ENCODE measurements at places on chromosomes 3 and 15.

- DNase-seq, result no peak
Observed at GRCh38 chr3:12891985-12892839, 50.8 kb upstream of the RPL32 start.

- no peak for DNase-seq
Observed at GRCh38 chr3:174363256-174363655, 495.9 kb upstream of the NAALADL2 start.

- peak; percentile 70 for DNase-seq
Observed at GRCh38 chr3:183895296-183895695, 10.6 kb upstream of the PARL start.

GRCh38 chr3:114697401-114697800 lies 403.6 kb downstream of the TIGIT start:
- no peak for DNase-seq

- peak; percentile 42 for DNase-seq
Observed at GRCh38 chr3:169846458-169847193, 23.1 kb downstream of the LRRC31 start.

- DNase-seq, result no peak
Observed at GRCh38 chr3:105802118-105802706, 66.6 kb downstream of the CBLB start.

DNA sequence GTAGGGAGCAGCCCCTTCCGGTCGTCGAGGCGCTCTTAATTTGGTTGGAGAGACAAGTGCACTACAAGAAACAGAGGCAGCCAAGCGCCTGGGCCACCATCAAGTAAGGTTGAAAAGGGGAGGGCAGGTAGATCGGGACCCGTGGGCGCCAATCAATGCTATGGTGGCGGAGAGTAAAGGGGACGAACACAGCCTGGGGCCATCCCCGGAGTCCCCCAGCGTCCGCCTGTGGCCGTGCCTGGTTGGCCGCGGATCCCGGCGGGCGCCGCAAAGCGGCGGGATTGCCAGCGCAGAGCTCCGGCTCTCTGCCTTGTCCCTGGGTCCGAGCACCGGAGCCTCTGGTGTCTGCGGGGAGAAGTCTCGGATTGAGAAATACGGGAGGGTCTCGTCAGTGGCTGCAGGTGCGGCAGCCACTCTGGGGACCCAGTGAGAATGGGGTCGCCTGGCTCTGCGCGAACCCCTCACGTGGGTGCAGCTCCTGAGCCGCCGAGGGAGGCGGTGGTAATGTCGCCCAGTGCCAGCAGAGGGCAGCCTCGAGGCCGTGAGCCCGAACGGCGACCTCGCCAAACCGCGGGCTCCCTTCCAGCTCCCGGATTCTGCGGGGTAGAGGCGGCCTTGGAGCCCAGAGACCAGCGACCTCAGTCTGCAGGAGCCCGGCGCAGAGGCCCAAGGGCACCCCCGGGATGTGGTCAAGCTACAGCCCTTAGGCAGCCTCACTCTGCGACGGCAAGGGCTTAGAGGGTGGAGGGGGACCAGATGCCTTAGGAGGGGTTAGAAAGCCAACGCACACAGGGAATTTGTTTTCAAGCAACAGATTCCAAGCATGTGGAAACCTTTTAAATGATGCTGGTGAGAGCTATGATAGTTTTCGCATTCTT lies 10.8 kb downstream of the FOXL2 start:
- peak; percentile 86 for DNase-seq

DNA sequence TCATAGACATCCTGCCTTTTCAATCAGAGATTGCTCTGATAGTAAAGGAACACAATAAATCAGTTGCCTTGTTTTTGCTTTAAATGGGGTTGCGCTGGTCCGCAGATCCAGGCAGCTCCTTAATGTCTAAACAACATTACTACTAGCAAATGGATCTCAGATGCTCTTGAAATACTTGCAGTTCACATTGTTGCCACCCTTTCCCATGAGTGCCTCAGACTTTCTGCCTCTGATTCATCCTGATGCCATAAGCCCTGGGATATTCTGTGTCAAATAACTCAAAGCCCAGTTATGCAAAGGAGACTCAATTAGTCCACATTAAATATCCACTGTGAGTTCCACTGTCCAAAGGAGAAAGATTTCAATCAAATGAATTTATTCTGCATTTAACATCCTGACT lies 196.7 kb downstream of the PLCH1 start:
- DNase-seq, result no peak

- no peak for DNase-seq
Observed at GRCh38 chr3:52615166-52615565, 70.5 kb downstream of the PBRM1 start.

DNA sequence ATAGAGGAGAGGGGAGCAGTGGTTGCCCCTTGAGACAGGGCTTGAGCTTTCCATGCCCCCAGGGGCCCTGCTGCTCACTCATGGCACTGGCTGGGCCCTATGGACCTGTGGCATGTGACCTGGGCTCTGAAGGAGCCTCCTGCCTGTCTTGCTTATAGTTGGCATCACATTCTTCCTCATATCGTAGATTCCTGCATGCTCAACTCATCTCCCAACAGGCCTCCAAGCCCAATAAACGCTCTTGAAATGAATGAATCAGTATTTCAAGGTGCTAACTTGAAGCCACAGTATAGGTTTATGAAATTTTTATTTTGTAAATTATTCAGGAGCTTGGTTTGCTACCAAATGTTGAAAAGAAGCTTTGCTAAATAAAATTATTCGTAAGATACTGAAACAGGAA lies 93.3 kb upstream of the SLC7A14 start:
- DNase-seq, result no peak

- no peak for DNase-seq
Observed at GRCh38 chr15:60682615-60683014, 203.7 kb upstream of the ICE2 start.

GRCh38 chr3:186772701-186773417 lies 10.5 kb upstream of the EIF4A2 start:
- peak; percentile 76 for DNase-seq

DNA sequence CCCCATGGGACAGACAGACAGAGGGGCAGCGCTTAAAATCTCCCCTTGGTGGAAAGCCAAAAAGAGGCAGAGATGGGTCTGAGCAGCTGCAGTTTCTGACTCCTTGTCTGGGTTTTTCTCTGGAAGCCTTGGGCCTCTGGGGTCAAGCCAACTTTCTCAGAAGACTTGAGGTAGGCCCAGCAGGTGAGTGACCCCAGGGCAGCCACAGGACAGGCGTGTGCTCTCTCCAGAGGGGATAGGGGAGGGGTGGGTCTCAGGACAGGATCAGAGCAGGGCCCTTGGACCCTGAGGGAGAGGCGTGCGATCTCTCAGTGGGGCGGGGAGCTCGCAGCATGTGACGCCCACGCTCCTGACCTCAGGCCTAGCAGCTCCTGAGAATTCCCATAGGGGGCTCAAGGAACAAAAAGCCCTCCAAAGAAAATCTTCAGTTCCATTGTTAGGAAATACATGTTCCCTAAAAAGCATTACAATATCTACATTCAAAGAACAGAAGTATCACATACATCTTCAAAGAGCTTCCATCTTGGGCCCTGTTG lies 34.6 kb upstream of the DUSP7 start:
- DNase-seq, result no peak

GRCh38 chr15:93028111-93028631 lies 60.8 kb downstream of the RGMA start:
- no peak for DNase-seq

DNA sequence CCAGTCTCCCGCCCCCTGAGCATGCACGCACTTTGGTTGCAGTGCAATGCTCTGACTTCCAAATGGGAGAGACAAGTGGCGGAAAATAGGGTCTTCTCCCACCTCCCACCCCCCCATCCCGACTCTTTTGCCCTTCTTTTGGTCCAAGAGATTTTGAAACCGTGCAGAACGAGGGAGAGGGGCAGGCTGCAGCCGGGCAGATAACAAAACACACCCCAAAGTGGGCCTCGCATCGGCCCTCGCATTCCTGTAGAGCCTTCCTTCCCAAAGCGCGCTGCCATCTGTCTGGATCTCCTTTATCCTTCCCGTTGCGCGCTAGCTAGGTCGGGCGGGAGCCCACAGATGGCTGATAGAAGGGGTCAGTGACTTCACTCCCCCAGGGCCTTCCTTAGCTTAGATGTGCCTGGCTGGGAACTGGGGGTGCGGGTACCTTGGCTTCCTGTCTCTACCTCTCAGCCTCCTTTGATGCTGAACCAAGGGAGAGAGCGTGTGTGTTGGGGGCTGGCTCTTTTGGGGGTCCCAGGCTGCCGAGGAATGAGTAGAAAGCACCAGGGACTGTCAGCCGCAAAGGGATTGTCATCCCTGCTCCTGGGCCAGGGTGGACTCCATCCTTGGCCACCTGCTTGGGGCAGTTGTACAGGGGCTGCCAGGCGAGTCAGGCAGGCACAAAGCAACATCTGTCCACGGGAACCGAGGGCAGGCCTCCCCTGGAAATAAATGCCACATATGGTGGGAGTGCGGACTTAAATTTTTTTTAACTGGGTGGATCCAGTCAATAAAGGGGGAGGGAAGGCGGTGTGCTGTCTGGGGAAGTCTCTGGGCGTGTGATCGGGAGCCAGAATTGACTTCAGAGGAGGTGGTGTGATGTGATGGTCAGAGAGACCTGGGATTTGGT lies 1.8 kb downstream of the SMAD3 start:
- no peak for DNase-seq

DNA sequence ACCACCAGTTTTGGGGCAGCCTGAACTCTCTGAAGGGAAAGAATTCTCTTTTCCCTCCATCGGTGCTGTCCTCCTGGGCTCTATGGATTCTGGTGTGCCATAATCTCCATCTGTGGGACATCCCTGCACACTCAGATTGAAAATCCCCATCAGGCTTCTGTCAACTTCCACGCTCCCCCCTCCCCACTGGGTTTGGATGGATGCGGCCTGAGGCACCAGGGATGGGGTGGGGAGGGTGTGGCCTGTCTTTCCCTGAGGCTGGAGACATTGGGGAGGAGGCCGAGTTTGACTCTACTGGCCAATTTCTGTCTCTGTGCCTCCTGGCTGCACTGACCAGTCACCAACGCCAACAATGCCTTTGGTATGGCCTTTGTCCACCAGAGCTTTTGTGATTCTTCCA lies 16.3 kb upstream of the FBLN2 start:
- DNase-seq, result no peak

- DNase-seq, result no peak
Observed at GRCh38 chr15:85525755-85526154, 145.4 kb downstream of the AKAP13 start.

GRCh38 chr3:37641556-37641955 lies 220.1 kb upstream of the CTDSPL start:
- no peak for DNase-seq

DNA sequence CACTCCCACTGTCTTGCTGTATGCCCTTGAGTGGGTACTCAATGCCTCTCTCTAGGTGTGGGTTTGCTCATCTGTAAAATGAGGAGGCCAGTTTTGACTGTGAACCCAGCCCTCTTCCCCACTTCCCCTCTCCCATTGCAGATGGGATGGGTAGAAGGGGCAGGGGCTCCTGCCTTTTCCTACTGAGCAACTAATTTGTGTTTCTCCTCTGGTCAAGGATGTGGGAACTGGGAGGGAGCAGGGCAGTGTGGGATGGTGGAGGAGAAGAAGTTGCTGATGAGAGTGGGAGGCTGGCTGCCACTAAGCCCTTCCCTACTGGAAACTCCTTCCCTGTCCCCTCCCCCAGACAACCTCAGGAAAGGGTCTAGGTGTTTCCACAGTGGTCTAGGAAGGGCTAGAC lies 20.1 kb upstream of the ANKDD1A start:
- DNase-seq, result no peak

- DNase-seq, result no peak
Observed at GRCh38 chr3:197512691-197513571, 42.8 kb downstream of the BDH1 start.

DNA sequence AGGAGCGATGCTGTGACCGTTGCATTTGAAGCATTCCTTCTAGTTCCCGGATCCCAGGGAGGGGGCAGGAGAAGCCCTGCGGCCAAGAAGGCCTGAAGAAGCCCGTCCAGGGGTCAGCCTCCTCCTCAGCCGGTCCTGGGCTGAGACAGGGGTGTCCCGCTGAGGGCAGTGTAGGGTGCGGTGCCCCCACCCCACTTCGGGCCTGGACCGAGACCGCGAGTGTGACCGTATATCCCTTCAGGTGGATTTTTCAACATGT lies 2.8 kb downstream of the OCA2 start:
- no peak for DNase-seq

GRCh38 chr3:31652296-31652695 lies 119.6 kb downstream of the STT3B start:
- no peak for DNase-seq

GRCh38 chr3:35954413-35954812 lies 315.1 kb downstream of the ARPP21 start:
- no peak for DNase-seq

- no peak for DNase-seq
Observed at GRCh38 chr3:190302212-190302867, 19.9 kb downstream of the CLDN1 start.

- DNase-seq, result no peak
Observed at GRCh38 chr3:52978109-52978754, 67.6 kb downstream of the SFMBT1 start.

DNA sequence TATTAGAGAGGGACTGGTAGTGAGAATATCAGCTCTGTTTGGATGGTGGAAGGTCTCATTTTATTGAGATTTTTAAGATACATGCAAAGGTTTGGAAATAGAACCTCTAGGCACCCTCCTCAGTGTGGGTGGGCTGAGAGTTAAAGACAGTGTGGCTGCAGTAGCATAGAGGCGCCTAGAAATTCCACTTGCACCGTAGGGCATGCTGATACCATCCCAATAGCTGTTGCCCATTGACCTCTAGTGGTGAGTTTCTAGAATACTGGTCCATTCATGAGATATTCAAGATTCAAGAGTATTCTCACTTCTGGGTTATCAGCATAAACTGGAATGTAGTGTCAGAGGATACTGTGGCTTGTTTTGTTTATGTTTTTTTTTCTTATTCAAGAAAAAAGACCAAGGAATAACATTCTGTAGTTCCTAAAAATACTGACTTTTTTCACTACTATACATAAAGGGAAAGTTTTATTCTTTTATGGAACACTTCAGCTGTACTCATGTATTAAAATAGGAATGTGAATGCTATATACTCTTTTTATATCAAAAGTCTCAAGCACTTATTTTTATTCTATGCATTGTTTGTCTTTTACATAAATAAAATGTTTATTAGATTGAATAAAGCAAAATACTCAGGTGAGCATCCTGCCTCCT lies 87.2 kb downstream of the TGFBR2 start:
- peak; percentile 19 for DNase-seq

GRCh38 chr3:88926221-88926620 lies 181.2 kb upstream of the EPHA3 start:
- no peak for DNase-seq

DNA sequence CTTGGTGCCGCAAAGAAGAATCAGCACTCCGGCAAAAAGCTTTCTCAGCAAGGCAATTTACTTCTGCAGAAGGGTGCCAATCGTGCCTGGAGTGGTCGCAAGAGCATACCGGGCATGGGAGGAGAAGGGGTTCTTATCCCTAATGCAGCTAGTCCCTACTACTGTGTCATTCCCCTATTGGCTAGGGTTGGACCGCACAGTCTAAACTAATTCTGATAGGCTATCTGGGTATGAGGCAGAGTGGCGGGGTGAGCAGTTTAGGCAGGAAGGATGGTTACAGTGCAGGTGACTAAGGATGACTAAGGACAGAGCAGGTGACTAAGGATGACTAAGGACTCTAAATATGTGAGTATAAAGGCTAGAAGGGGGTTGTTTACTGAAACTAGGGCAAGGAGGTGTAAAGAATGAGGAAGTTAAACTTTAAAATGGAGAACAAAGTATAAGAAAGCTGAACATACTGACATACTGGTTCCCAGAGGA lies 52.9 kb downstream of the PGBD4 start:
- no peak for DNase-seq

GRCh38 chr3:108008106-108008505 lies 82.7 kb downstream of the CD47 start:
- DNase-seq, result no peak

Measured in GM12891 (cell line).